ENCODE measurements at places on chromosomes 12 and 14.
A peak's percentile ranks its signal among the peaks of the same experiment; 100 is the strongest.

DNA sequence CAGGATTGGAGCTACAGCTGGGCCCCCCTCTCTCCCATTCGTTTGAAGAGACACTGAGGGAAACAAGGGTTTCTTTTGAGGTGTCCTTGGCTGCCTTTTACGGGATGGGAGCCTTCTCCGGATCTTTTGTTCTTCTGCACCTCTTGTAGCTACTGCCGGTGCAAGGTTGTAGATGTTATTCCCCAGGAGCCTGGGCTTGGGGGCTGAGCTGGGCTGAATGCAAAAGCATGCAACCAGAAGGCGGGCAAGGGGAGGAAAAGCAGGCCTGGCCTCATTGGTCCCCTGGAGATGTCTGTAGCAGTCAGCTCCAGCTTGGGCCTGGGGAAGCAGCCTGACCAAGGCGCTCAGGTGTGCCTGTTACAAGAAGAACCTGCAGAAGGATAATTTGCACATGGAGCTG lies 110.3 kb downstream of the GCH1 start:
- no peak for DNase-seq

DNA sequence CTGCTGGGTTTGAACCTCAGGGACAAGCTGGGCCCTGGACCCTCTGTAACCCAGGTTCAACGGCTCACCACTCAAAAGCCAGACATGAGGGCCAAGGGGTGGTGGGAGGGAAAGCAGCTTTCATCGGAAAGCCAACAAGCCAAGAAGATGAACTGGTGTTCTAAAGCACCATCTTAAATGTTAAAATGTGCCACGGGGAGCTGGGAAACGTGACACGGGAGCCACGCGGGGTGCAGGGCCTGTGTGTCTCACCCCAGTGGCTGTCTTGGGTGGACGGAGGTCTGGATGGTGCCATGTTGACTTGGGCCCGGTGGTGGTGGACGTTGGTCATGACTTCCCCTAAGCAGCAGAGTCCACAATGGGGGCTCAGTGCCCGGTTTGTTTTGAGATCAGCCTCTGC lies 97.7 kb upstream of the SFSWAP start:
- no peak for DNase-seq

DNA sequence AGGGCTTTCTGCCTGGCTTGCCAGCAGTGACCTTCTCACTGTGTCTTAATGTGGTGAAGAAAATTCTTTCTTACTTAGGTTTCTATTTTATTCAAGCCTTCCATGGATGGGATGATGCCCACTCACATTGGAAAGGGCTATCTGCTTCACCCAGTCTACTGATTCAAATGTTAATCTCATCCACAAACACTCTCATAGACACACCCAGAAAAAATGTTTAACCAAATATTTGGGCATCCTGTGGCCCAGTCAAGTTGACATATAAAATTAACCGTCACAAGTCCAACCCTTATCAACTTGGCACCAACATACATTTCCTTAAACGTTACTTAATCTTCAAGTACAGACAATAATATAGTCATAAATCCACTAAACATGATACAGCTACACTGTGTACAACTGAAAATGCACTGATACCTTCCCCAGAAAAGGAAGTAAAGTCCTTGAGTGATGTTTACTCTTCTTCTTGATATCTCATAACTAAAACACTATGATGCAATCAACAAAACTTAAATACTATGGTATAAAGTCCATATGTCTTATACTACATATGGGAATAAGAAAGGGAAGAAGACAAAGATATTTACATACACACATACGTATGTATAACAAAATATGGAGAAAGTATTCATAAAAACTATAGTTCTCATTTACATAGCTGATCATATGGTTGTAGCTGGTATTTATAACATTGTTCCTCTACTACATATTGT lies 394.7 kb upstream of the NOVA1 start:
- no peak for DNase-seq

DNA sequence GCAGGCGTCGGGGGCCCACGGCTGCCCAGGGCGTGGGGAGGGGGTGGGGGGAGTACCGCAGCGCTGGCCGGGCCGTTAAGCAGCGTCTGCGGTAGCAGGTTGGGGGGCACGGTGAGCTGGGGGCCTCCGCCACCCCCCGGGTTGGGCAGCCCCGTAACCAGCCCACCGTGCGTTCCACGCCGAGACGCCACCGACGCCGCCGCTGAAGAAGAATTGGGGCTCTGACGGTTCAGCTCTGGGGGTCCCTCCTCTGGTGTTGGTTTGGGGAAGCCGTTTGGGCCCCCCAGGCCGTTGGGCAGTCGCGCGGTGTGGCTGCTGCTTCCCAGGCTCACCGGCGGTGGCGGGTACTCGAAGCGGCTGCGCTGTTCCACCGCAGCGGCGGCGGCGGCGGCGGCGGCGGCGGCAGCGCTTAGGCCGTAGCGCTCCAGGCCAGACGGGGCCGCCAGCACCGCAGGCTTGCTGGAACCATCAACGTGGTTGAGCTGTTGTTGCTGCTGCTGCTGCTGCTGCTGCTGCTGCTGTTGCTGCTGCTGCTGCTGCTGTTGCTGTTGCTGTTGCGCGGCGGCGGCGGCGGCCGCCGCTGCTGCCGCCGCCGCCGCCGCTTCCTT lies 1.5 kb downstream of the IRF2BPL start:
- DNase-seq, result no peak

DNA sequence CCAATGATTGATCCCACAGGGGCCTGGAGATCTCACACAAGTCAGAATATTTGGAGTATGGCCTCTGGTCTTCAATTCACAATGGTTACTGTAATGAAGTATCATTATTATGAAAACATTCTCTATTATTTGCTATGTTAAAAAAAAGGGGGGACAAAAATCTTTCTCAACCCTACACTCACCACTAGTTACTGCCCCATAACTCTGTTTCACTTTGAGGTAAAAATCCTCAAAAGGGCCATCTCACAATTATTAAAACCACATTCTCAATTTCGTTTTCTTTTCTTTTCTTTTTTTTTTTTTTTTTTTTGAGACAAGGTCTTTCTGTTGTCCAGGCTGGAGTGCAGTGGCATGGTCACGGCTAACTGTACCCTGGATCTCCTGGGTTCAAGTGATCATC lies 59.6 kb upstream of the KCNC2 start:
- no peak for DNase-seq

GRCh38 chr12:106226884-106227640 lies 20.8 kb downstream of the CKAP4 start:
- peak; percentile 80 for DNase-seq

GRCh38 chr14:61219673-61220072 lies 61.5 kb downstream of the TMEM30B start:
- DNase-seq, result peak; percentile 56

DNA sequence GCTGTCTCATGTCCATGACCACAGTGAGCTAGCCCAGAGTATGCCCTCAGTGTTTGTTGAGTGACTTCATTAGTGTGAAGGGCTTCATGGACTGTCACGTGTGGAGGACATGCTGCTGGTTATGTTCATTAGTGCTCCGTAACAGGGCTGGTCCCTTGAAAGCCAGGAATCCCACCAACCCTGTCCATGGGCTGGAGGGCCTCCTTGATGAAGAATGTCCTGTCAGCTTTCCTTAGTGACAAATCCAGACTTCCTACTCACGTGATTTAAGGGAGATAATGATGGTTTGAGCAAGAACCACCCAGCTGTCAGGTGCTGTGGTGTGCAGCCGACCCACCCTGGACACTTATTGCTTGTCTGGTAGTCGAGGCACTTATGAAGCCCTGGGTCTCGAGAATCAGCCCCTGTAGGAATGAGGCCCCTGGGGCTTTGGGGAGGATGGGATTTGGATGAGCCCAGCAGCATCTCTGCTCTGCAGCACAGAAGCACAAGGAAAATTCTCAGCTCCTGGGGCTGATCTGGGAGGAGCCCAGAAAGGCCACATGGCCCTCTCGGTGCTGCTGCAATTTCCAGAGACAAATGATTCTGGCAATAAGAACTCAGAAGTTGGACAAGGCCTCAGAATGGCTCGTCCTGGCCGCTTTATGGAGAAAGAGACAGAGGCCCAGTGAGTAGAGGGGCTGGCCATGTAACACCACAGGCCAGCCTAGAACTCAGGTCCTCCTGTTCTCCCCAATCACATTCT lies 37.2 kb upstream of the FAM181A start:
- no peak for DNase-seq

DNA sequence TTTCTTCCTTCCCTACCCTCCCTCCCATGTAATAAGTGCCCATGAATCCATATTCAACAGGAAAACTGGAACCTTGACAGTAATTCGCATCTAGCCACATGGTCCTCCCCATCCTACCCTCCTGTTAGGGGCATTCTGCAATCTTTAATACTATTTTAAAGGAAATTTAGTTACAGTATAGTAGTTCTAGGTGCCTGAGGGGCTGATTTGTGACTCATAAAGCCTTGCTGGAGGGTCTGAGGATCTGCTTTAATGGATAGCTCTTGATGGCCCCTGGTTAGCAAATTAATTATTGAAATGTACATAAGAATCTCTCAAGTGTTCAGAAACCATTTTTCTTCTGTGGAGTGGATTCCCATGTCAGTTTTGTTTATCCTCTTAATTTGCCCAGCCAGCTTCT lies 54.1 kb downstream of the ESRRB start:
- DNase-seq, result no peak

- DNase-seq, result no peak
Measured at GRCh38 chr12:99026332-99027054, 381.4 kb downstream of the APAF1 start.

GRCh38 chr12:12432364-12432763 lies 75.5 kb downstream of the BORCS5 start:
- peak; percentile 68 for DNase-seq

GRCh38 chr14:77459072-77459723 lies 1.3 kb downstream of the AHSA1 start:
- DNase-seq, result peak; percentile 85

- no peak for DNase-seq
Measured at GRCh38 chr14:59356767-59357166, 108.4 kb downstream of the GPR135 start.

DNA sequence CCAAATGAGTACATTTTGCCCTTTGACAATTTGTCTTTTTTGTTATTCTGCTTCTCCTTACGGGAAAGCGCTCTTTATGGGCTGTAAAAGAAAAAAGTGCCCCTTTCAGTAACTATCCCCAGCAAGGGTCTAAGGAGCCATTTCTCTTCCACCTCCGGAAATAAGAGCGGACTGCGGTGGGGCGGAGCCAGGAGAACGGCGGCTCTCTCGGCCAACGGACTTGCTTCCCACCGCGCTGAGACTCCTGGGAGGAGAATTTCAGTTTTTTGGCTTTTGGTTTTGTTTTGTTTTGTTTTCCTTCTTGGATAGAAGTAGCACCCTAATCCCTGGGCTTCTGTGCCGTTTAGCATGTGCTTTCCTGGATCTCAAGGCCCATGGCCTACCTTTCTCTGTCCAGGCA lies 43.5 kb downstream of the ZNF641 start:
- no peak for DNase-seq

DNA sequence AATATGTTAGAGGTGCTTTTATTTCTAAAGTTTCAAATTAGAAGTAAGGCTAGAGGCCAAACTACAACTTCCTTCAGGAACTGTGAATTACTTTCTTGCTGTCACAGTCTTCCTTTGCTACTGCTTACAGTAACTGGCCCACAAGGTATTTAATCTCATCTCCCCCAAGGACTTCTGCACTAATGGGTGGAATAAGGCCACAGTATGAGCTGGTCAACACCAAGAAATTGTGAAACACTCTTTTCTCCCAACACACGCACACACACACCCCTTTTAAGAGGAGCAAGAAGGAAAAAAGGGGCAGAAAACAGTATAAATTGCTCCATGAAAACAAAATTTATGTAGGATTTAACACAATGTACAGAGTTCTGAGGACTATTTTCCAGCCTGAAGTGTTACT lies 45.6 kb downstream of the SCAF11 start:
- no peak for DNase-seq

DNA sequence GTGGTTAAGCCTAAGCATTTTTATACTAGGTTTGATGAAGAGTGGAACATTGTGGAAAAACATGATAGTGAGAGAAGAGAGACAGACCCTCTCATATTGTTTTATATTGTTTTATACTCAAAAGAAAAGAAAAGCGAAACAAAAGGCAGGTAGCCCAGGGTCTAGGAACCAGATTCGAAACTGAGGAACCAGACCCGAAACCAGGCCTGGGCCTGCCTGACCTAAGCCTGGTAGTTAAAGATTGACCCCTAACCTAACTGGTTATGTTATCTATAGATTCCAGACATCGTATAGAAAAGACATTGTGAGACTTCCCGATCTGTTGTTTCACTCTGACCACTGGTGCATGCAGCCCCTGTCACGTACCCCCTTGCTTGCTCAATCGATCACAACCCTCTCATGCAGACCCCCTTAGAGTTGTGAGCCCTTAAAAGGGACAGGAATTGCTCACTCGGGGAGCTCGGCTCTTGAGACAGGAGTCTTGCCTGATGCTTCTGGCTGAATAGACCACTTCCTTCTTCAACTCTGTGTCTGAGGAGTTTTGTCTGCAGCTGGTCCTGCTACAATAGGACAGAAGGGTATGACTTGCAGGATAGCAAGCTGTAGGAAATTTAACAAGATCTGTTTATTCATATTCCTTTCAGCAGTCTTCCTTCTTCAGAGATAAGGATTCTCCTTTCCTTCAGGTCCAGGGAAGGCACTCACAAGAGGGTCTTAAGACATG lies 147.1 kb upstream of the PLEKHA5 start:
- no peak for DNase-seq

DNA sequence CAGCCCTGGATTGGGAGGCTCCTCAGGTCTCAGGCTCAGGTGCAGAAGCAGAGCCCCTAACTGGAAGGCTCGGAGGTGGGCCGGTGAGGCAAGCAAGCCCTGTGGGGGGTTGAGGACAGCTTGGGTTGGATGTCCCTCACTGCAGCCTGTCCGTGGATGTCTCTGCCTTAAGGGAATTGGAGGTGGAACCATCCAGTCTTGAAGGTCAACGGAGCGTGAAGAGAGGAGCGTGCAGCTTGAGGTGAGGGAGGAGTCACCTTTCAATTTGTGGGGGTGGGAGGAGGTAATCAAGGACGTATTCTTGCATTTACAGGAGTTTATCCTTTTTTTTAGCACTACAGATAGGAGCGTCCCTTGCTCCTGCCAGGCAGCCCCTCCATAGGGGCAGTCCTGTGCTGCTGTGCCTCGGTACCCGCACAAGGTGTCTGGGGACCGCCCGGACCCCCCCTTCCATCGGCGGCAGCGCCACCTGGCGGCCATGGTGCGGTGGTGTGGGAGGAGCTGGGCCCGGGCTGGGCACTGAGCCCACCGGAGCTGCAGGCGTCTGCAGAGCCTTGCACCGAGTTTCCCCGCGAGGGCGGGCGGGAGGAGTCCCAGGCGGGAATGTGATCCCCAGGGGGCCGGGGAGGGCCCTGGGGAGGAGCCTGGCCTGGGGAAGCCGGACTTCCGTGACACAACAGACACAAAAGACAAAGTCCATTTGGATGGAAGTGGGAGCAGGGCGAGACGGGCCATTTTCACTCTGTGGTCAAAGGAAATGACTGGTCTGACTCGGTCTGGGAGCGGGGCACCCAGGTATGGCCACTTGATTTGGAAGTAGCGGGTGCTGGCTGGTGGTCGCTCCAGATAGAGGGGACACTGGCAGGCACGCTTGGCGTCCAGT lies 864 bp downstream of the DNAJC22 start:
- peak; percentile 69 for DNase-seq

GRCh38 chr12:108972358-108972757 lies 48.5 kb downstream of the SVOP start:
- no peak for DNase-seq

- DNase-seq, result no peak
Measured at GRCh38 chr14:54532111-54533012, 22.7 kb downstream of the CGRRF1 start.
